ENCODE measurements at places on chromosomes 6 and 20.
A peak's percentile ranks its signal among the peaks of the same experiment; 100 is the strongest.

DNA sequence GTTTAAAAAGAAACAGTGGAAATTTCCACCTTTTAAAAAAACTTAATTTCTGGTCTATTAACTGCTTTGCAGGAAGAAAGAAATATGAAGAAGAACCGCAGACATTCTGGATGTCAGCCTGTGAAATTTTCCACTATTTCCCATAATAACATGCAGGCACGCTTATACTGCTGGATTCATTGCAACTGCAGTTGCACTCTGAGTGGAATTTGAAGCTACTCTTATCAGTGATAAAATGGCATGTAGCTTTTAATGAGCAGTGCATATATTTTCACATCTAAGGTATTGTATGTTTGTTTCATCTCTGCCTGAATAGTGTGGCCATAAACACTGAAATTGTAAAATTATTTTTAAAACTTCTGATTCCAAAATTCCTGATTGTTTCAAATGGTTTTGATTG lies 28.2 kb downstream of the NCOA3 start:
- DNase-seq = no peak

GRCh38 chr6:165799391-165800153 lies 136.5 kb upstream of the PDE10A start:
- no peak for DNase-seq

DNA sequence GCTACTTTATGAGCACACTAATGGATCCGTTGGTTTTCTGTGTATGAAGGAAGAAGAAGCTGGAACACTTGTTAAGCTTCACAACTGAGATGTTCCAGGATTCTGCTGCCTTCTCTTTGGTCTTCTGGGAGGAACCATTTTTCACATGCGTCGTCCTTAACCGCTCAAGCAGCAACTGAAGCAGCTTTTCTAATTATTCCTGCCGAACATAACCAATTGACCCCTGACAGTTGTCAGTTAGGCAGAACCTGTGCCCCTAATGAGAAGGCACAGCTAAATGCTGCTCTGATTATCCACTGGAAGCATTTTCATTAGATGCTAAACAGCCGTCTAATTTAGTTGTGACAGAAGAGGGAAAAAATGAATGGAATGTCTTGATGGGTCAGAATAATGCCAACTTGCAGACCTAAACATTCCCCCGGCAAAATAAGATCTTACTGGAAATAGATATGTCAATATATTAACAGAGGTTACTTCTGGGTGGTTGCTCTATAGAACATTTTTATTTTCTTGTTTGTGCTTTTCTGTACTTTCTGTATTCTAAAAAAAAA lies 85.0 kb upstream of the SMLR1 start:
- DNase-seq = no peak

- no peak for DNase-seq
Measured at GRCh38 chr6:157163434-157164159, 159.7 kb downstream of the TMEM242 start.

- peak; percentile 41 for DNase-seq
Measured at GRCh38 chr6:127300411-127300810, 33.7 kb downstream of the RNF146 start.

DNA sequence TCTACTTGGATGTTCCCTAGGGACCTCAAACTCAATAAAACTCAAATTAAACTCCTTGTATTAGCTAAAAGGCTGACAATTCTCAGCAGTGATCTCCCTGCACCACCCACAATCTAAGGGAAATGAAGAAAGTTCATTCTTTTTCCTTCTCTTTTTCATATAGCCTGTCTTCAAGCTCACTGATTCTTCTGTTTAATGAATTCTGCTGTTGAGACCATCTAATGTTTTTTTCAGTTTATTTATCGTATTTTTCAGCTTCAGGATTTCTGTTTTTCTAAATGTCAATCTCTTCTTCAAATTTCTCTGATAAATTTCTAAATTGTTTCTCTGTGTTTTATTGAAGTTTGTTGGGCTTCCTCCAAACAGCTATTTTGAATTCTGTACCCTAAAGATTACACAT lies 19.8 kb downstream of the CRISP2 start:
- no peak for DNase-seq

GRCh38 chr6:69732045-69732444 lies 64.8 kb downstream of the LMBRD1 start:
- no peak for DNase-seq

GRCh38 chr6:7901780-7902179 lies 8.8 kb downstream of the TXNDC5 start:
- DNase-seq = no peak

- DNase-seq = no peak
Measured at GRCh38 chr20:37160683-37161082, 18.4 kb upstream of the RPN2 start.

DNA sequence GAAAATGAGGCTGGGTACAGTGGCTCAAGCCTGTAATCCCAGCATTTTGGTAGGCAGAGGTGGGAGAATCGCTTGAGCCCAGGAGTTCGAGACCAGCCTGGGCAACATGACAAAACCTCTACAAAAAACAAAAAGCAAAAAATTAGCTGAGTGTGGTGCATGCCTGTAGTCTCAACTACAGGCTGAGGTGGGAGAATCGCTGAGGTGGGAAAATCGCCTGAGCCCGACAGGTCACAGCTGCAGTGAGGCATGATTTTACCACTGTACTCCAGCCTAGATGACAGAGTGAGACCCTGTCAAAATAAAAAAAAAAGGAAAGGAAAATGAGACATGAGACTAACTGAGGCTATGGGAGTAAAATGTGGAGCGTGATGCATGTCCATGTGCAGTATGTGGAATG lies 88.0 kb upstream of the CD83 start:
- no peak for DNase-seq

DNA sequence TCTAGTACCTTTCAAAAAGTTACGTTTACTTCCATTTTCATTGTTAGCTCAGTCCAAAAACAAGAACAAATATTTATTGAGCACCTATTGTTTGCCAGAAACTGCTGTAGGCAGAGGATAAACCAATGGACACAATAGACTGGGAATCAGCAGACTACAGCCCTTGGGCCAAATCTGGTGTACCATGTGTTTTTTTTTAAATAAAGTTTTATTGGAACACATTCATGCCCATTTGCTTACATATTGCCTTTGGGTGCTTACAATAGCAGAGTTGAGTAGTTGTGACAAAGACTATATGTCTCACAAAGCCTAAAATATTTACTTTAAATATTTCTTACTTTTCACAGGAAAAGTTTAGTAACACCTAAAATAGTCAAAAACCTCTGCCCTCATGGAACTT lies 216.1 kb downstream of the COL9A1 start:
- no peak for DNase-seq

DNA sequence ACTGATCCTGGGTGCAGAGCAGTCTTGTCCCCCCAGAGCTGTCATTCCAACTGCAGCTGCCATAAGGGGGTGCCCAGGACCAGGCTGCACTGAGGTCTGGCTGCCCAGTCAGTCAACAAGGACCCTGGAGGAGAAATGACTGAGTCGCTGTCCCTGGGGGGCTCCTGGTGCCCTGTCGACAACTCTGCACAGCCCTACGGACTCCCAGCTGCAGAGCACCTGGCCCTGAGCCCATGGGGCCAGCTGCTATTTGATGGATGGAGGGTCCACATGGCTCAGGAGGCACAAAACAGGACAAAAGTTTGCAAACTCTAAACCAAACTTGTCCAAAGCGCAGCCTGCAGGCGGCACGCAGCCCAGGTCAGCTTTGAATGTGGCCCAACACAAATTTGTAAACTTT lies 46.3 kb upstream of the RPS6KA2 start:
- no peak for DNase-seq

DNA sequence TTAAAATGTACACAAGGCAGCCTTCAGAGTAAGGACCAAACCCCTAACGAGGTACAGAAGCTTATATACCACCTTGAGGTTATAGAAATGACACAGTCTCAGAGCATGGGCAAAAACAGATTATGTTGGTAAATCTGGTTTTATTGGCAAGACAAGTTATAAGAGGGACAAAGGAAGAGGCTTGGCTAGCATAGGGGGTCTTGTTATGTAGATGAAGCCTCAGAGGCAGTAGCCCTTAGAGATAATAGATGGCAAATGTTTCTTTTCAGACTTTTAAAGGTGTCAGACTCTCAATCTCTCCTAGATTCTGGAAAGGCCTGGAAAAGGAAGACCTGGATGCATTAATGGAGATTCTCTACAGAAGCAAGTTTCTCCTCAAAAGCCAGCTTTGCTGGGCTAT lies 123.3 kb upstream of the ATXN1 start:
- DNase-seq = no peak

GRCh38 chr6:101534821-101535220 lies 141.3 kb downstream of the GRIK2 start:
- no peak for DNase-seq

GRCh38 chr6:77740380-77740779 lies 87.5 kb downstream of the MEI4 start:
- DNase-seq = peak; percentile 1

DNA sequence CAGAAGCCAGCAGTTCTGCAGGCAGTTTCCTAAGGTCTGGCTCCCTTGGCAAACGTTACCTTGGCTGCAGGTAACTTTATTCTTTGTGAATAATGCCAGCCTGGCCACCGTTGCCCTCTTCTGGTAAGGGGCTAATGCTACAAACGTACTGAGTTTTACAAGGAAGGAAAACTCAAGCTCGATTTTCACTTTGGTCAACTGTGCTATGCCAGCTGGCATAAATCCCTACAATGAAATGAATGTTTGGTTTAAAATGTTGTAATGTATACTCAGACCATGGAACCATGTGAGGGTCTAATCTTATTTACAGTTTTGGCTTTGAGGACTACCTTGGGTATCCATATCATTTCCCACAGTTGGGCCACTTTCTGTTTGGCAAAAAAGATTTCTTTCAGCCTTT lies 101.4 kb downstream of the SLX4IP start:
- DNase-seq = no peak

DNA sequence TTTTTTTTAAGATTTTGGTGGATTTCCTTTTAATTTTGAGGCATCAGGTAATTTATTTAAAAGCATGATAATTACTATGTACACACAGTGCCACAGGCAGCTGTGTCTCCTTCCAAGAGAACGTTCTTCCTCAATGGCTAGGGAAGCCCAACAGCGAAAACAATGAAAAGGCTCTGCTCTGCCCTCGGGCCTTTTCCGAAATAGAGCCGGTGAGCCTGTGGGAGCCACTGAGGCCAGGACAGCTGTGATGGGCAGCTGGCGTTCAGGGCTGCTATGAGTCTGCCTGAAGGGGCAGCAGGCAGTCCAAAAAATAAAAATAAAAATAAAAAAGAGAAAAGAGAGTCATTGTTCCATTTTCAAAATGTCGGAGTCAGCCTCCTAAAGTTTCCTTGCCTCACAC lies 443.8 kb downstream of the KIF16B start:
- no peak for DNase-seq

- DNase-seq = no peak
Measured at GRCh38 chr6:68364271-68364805, 270.7 kb upstream of the ADGRB3 start.

DNA sequence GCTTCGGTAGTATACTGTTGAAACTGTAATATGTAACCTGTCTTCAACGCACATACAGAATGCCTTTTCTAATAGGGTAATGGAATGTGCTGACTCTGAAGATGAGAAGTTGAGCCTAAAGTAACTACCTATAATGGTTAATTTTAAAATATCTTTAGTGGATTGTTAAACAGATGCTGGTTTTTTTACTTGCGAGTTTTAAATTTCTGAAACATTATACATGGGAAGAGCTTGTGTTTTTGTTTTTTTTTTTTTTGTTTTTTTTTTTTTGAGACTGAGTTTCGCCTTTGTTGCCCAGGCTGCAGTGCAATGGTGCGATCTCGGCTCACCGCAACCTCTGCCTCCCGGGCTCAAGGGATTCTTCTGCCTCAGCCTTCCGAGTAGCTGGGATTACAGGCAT lies 166.9 kb downstream of the JARID2 start:
- DNase-seq = no peak

DNA sequence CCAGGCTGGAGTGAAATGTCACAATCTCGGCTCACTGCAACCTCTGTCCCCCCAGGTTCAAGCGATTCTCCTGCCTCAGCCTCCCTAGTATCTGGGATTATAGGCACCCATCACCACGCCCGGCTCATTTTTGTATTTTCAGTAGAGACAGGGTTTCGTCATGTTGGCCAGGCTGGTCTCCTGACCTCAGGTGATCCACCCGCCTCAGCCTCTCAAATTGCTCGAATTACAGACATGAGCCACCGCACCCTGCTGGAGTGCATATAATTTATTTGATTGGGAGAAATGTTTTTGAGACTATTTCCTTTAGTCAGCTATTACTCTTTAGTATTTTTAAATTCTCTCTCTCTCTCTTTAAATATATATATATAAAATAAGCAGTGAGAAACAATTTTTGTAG lies 29.8 kb downstream of the FAM83B start:
- DNase-seq = no peak

GRCh38 chr20:431012-431904 lies 23.2 kb downstream of the RBCK1 start:
- no peak for DNase-seq

DNA sequence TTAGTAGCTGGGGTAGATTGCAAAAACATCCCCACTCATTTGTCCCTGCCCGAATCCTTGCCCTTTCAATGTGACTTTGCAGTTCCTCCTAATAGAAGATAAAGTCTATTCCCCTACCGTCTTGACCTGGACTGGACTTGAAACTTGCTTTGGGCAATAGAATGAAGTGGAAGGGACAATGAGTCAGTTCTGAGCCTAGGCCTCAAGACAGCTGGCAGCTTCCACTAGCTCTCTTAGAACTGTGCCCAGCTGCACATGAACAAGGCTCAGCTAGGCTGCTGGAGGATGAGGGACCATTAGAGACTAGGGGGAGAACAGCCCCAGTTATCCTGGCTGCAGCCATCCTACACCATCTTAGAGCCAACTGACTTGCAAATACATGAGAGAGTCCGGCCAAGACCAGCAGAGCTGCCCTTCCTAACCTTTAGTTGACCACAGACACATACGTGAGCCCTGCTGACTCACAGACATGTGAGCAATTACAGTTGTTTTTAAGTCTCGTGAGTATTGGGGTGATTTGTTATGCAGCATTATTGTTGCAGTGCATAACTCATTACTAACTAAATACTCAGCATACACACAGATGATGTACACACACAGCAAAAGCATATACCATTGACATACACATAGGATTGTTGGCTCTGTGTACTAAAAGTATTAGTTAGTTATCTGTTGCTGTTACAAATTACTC lies 105.5 kb downstream of the DHX35 start:
- no peak for DNase-seq

DNA sequence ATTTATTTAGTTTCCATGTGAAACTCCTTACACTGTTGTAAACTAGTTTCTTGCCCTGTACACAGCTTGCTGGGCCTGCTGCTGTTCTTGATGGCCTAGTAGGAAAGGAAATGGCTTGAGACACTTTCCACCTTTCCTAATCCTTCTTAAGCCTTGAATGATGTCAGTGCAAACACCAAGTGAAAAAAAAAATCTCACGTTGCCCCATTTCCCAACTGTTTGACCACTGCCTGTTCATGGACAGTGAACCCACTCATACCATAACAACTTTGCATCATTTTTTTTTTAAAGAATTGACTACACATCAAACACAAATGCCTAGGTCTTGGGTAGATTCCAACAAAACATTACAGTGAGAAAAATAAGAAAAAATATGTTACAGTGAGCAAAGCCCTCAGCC lies 653.6 kb upstream of the FLRT3 start:
- no peak for DNase-seq

GRCh38 chr6:291204-291696 lies 1.0 kb upstream of the DUSP22 start:
- DNase-seq = no peak

- no peak for DNase-seq
Measured at GRCh38 chr20:60238992-60239660, 280.9 kb downstream of the CDH26 start.

GRCh38 chr6:150229436-150230163 lies 86.8 kb downstream of the PPP1R14C start:
- no peak for DNase-seq

Measured in HS-27A (cell line).